Tongue (tissue), 3 donors: ENCODE measurements at places on chromosomes 16 and 17. TPM values are rescaled to one million over a fixed set of nuclear protein-coding genes. Genes with fewer than 3 reads are reported as not detected.

DNA sequence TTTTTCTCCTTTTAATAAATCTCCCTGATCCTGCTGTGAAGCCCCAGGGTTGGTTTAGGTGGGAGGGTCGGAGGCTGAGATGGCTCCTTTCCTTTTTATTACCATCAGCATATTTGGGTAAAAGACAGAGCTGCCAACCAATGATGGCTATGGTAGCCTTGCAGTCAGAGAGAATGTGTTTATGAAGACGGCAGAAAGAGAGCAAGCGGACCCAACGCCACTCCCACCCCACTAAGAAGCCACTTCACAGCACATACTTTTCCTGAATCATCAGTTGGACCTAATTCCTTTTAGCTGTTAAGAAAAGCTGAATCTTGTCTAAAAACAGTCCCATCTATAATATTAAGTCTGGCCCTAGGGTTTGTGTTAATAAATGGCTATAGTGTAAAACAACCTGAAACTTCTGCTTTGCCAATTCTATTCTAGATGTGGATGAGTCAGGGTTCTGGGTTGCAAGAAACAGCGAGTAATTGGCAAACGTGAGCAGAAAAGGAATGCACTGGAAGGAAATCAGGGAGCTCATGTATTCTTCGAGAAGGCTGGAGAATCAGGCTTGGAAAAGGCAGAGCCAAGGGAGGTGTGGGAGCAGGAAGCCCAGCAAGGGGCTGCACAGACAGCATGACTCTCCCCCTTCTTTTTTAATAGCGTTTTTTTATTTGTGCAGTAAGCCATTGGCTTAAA is 34.0 kb upstream of the PRKCA start:
- DNase-seq: no peak

GRCh38 chr16:3952737-3953131 is 72.2 kb upstream of the CREBBP start:
- peak; percentile 76 for DNase-seq

DNA sequence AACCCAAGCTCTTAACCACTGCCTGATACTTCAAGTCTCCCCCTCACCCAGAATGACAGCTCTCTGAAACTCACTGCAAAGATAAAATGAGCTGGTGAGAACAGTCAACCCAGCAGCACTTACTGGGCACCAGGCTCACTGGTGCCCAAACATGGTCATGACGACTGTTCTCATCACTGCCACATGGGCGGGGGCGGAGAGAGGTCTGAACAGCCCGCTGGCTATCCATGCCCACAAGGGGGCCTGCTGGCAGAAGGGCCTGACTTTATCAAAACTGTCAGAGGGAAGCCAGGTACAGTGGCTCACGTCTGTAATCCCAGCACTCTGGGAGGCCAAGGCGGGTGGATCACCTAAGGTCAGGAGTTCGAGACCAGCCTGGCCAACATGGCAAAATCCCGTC is 4.0 kb downstream of the MYBBP1A start:
- no peak for DNase-seq

DNA sequence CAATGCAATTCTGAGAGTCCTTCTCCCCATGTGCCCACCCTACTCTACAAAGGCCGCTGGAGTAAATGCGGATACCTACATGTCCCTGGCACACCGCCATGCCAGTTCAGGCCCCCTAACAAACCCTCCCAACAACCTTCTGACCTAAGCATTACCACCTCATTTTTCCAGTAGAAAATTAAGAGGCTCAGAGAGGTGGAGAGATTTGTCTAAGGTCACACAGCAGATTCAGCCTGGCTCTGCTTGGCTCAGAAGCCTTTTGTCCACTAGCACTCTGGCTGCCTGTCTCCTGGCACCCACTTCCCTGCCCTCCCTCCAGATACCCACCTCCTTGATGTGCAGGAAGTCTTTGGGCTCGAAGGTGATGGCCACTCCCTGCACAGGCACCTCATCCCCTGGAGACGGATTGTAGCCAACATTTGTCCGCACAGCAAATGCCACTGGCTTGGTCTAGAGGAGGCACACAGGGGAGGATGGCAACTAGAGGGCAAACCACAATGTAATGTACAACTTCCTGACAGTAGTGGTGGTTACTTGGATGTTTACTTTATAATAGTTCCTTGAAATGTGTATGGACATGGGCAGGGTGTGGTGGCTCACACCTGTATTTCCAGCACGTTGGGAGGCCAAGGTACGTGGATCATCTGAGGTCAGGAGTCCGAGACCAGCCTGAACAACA is 10.2 kb downstream of the CACNB1 start:
- DNase-seq: no peak

DNA sequence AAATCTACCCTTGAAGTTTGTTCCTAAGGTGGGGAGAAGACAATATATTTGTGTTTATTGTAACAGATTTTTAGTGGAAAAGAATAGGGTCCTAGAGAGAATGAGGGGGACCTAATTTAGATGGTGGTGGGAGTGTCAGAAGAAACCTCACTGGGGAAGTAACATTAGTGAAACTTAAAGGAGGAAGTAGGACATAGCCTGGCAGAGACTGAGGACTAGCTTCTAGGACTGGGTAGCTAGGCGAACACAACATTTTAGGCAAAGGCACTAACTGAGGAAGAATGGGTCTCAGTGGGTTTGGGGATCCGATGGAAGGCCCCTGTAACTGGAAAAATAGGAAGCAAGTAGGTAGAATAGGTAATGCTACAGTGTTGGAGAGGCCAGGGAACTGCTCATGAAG is 4.2 kb upstream of the ARL2BP start:
- DNase-seq: no peak

GRCh38 chr16:50386139-50386538 is 17.4 kb upstream of the BRD7 start:
- DNase-seq: no peak

DNA sequence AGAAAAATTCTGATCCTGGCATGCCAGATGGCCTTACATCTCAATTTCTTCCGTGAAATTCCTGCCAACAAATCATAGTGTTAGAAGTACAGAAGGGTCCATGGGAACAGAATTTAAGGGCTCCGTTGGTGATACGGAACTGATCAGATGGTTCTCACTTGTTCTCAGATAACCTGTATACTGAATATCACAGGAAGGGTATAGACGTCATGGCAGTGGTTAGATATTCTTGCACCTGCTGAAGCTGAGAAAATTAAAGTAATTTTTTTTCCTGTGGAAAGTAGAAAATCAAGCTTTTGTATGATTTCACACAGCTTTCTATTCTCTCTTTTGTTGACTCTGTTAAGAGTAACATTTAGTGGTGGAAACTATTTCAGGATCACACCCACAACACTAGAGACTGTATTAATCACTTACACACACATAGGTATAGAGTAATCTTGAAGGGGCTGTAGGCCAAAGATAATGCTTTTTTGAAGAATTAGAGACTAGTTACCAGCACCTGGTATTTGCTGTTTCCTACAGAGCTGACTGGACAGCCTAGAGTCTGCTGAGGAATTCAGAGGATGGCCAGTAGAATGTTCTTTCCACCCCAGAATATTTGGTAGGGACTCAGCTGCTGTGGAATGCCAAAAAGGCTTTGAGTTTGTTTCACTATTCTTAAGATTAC is 7.5 kb downstream of the TENT4B start:
- peak; percentile 25 for DNase-seq

- DNase-seq: no peak
These were observed 39.4 kb downstream of the SYCE1L start for GRCh38 chr16:77238593-77238992.

GRCh38 chr17:42844761-42845555 is 578 bp downstream of the AOC2 start:
- no peak for DNase-seq

GRCh38 chr17:80105762-80106161 is 4.4 kb downstream of the GAA start:
- DNase-seq: peak; percentile 86

- no peak for DNase-seq
These were observed 18.9 kb downstream of the NTAN1 start for GRCh38 chr16:15037003-15037402.

GRCh38 chr17:35889818-35890773 is 9.9 kb upstream of the CCL5 start:
- peak; percentile 87 for DNase-seq

GRCh38 chr17:15947271-15947670 is 2.3 kb downstream of the ADORA2B start:
- no peak for DNase-seq

GRCh38 chr17:57919918-57920317 is 35.3 kb downstream of the CUEDC1 start:
- DNase-seq: no peak

GRCh38 chr17:19539841-19540311 is 6.2 kb downstream of the SLC47A1 start:
- DNase-seq: peak; percentile 79

GRCh38 chr16:24163935-24164334 is 92.2 kb upstream of the CACNG3 start:
- no peak for DNase-seq

DNA sequence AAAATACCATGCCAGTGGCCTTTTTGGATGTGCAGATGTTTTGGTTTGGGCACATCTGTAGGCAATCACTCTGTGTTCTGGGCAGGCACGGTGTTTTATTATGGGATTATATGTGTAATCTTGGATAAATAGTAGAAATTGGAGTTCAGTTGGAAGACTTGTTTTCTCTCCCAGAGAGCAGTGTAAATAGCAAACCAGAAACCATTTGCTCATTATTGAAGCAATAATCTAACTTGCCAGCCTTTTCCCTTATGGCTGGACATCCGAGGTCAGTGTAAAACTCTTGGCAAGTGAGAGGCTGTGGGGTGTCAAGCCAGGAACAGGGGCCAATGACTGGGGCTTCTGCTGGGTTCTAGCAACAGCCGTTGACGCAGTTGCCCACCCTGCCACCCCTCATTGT is 69.9 kb downstream of the IRX3 start:
- peak; percentile 54 for DNase-seq

The KCNJ2 gene
- 19.1 TPM for total RNA-seq

The SRCIN1 gene
- 1.0 TPM for total RNA-seq

The SBK1 gene
- 8.7 TPM for total RNA-seq

The METRNL gene
- total RNA-seq: 45.6 TPM

The ZDHHC1 gene
- total RNA-seq: 14.2 TPM

The DNASE1L2 gene
- total RNA-seq: 1.3 TPM

The TBC1D26 gene
- total RNA-seq: not detected

The KRT15 gene
- total RNA-seq: 633 TPM

The RAP1GAP2 gene
- total RNA-seq: 5.7 TPM
